ENCODE measurements at places on chromosomes 2 and 18.

- DNase-seq = no peak
Observed at GRCh38 chr2:232609607-232610006, 23.8 kb upstream of the EFHD1 start.

DNA sequence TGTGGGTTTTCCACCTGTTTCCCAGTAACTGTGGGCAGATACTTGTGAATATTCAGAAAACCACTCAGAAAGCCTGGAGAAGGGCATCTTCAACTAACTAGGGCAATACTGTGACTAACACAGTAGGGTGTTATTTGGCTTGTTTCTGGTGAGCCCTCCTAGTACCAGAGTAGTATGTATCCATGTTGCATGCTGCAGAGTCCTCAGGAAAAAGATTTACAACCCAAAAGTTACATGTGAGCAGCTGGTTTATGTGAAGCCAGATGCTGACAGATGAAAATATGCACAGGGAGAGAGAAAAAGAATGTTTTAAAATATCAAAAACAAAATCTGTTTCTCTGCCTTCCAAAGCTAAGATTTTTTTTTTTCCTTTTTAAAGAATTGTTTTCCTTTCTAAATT lies 333.2 kb upstream of the UBE2E3 start:
- DNase-seq = no peak

DNA sequence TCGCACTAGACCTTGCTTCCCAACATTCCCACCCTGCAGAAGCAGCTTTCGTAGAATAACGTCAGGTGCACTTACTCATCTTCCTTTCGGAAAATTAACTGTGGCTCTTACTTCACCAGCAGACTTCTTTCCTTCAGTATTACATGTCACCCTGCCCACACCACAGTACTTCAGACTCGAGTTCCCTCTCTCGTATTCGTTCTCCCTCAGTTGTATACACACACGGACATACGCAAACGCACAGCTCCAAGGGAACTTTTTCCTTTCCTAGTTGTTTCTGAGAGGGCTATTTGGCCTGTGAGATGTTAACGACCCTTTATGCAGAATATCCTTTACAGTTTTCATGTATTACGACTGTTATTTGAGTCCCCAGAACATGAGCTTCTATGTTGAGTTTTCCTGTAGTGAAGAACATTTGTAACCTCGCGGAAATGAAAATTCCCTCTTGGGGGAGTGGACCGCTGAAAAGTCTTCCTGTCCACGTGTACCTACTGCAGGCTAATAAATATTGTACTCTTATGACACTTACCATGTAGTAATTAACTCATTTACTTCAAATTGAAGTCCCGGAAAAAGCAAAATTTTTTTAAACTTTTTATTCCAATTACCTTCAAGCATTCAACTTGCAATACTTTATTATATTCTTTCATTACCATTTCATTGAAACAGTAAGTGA lies 908 bp downstream of the ERLEC1 start:
- DNase-seq = peak; percentile 2

GRCh38 chr2:239132156-239132709 lies 268.6 kb downstream of the HDAC4 start:
- no peak for DNase-seq

- DNase-seq = no peak
Observed at GRCh38 chr2:31070339-31071125, 67.7 kb downstream of the GALNT14 start.

- no peak for DNase-seq
Observed at GRCh38 chr2:97900806-97901205, 94.9 kb downstream of the TMEM131 start.

DNA sequence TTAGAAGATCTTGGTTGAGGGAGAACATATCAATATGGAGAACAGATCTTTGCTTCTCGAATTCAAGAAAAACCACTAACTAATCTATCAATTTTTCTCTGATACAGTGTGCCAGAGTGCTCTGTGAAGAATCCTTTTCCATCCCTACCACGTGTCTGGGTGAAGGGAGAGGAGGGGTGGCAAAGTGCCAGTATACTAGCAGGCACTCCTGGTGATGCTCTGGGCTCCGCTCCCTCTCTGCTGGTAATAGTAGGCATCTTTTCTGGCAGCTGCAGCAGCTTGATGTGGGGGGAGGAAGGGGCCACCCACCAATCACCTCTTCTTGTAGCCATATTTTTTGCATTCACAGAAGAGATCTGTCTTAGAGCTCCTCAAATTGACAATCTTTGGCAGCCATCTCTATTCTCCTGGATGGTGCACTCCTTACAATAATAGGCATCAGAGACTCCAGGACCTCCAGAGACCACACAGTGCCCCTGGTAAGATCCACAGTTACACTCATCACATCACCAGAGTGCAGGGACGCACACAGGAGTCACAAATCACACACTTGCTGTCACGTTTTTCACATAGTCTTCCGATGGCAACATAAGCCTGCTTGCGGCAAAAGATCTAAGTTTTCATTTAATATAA lies 15.7 kb downstream of the STK39 start:
- DNase-seq = no peak

DNA sequence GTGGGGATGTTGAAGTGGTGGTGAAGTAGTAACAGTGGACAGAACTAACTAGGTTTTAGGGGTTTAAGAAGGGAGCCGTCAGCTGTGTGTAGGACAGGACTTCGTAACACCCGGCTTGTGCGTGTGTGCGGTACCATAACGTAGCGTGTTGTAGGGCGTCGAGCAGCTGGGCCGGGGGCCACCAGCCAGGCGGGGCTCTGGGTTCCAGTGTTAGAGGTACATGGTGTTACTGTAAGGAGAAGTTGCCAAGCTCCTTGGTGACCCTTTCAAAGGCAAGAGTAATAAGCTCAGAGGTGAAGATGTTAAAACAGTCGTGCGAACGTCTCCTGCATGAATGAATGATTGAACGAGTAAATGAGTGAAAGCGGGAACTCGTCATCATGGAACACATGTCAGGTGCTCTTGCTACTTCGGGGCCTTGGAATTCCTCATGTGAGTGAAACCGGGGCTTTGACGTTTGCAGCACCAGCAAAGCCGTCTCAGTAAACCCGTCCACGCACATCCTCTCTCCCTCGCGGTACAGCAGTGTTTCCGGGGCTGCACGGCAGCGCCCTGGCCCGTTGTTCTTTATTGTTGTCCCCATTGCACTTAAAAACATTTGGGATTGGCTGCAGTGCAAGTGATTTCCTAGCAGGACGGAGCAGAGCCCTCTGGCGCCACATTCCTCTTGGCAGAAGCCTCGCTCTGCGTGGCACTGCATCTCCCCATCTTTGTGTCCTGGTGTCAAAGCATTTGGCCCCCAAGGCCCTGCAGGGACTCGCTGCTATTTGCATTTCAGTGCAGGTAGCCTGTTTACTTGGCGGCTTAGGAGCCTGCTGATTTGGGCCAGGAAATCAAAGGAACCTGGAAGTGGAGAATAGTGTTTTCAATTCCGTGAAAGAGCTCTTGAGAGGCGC lies 115.0 kb downstream of the GBX2 start:
- DNase-seq = no peak

GRCh38 chr2:33617401-33617800 lies 18.3 kb upstream of the FAM98A start:
- DNase-seq = no peak

DNA sequence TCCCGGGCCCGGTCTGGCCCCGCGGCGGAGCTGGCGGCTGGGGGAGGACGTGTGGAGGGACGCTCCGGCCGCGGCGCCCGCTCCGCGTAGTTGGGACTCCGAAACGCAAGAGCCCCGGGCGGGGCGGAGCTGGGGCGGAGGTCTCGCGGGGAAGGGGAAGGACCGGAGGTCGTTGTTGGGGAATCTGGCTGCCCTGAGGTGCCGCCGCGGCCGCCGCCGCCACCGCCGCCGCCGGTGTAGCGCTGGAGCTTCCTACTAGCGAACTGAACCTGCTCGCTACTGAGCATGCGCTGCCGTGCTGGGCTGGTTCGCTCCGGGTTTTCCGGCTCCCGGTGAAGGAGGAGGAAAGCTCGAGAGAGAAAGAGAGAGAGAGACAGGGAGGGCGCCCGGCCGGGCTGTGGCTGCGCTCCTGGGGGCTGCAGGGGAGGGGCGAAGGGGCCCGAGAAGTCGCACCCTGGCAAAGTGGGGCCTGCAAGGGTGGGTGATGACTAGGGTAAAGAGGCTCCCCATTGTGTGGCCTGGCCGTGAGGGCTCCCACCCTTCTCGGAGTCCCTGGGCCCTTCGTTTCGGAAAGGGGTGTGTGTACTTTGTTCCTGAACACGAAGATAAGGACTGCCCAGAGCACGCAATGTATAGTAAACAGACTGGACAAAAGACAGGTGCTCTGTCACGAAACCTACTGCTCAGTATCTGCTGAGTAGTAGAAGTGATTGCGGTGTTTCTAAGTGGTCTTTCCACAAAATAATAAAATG lies at the start of gene SOS1:
Gene SOS1 (minus strand): TSS at position 281 of the 752 bp plus-strand sequence. CDS start 629 bp downstream, outside the sequence.
- DNase-seq = peak; percentile 90

GRCh38 chr18:8766559-8767293 lies 61.4 kb downstream of the MTCL1 start:
- no peak for DNase-seq

DNA sequence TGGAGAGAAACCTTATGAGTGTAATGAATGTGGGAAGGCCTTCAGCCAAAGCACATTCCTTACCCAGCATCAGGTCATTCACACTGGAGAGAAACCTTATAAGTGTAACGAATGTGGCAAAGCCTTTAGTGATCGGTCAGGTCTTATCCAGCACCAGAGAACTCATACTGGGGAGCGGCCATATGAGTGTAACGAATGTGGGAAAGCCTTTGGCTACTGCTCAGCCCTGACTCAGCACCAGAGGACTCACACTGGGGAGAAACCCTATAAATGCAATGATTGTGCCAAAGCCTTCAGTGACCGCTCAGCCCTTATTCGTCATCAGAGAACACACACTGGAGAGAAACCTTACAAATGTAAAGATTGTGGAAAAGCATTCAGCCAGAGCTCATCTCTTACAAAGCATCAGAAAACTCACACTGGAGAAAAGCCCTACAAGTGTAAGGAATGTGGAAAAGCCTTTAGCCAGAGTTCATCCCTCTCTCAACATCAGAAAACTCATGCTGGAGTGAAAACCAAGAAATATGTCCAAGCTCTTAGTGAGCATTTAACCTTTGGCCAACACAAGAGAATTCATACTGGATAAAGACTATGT lies 7.8 kb downstream of the ZNF892 start:
- DNase-seq = no peak

GRCh38 chr2:62972601-62973000 lies 78.0 kb upstream of the OTX1 start:
- DNase-seq = no peak

GRCh38 chr18:30487962-30488361 lies 554.6 kb downstream of the DSC3 start:
- no peak for DNase-seq

DNA sequence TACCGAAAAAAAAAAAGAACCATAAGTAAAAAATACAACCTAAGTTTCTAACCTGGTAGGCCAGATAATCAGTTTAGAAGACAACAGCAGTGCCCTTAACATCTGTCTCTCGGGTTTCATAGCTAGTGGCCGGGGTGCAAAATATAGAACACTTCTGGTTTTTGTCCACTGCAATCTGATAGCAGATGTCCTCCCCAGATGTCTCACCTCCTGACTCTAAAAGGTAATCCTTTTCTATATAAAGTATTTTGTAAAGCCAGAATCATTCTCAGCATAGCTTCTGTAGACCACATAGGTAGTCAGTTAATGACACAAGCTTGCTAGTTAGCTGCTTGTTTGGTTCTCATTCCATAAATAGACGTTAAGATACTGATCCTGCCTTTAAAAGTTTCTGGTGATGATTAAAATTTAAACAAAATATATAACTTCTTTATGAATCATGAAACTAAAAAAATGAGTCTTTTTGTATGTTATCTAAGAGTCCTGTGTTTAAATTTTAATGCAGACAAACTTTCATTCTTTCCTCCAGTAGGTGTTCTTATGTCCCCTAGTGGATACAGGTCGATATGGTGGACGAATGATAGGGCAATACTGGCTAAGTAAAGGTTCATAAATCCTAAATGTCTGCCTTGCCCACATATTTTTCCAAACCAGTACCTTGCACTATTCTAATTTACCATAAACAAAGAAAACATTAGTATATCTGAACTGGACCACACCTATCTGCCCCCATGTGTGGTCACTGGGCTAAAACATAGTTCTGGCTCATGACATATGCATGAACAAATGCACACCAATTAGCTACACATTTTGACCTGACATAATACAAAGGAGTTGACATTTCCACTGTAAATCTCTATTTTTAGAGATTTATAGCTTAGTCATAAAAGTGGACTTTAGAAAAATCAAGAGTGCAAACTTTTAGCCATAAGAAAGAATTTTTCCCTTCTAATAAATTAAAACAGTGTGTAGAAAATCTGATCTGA lies 171.0 kb downstream of the SRBD1 start:
- no peak for DNase-seq

GRCh38 chr2:74944987-74945787 lies 13.3 kb upstream of the POLE4 start:
- no peak for DNase-seq

GRCh38 chr2:96876269-96877041 lies 6.6 kb upstream of the SEMA4C start:
- no peak for DNase-seq

GRCh38 chr2:60371681-60372080 lies 181.8 kb downstream of the BCL11A start:
- no peak for DNase-seq

GRCh38 chr2:12928197-12928774 lies 211.6 kb downstream of the TRIB2 start:
- DNase-seq = no peak

- no peak for DNase-seq
Observed at GRCh38 chr2:201949927-201950246, 83.8 kb upstream of the FZD7 start.

DNA sequence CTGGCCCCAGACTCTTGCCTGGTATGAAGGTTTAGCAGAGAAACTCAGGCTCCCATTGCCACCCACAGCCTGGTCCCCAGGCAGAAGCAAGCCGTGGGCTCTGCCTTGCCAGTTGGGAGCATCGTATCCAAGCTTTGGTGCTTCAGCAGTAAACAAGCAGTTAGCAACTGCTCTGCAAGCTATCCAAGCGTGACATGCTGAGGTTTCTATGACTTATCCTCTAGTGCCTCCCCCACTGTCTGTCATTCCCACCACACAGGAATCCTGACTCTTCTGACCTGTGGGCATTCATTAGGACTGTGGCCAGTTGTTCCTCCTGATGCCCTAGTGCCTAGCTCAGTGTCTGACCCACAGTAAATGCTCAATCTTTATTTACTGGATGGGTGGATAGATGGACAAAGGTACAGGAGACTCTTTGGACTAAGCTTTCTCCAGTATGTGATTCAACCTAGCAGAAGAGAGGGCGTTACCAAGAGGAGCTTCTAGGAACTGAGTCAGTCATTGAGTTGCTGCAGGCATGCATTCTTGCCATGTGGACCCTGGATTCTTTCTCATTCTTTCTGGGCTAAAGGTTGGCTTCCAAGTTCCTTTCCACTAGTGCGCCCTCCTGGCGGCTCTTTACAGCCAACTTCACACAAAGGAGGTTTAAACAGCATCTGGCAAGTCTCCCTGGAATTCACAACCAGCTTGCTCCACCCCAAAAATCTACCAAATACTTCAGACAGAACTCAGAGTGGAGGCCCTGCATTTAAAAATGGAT lies 40.6 kb upstream of the MRPL19 start:
- DNase-seq = no peak

GRCh38 chr2:23900541-23901322 lies 26.2 kb downstream of the ATAD2B start:
- no peak for DNase-seq
